ENCODE measurements at places on chromosomes 11 and 22.

- DNase-seq: no peak
Measured at GRCh38 chr11:24609192-24610119, 112.6 kb downstream of the LUZP2 start.

- no peak for DNase-seq
Measured at GRCh38 chr11:130064596-130064995, 5.1 kb upstream of the APLP2 start.

- no peak for DNase-seq
Measured at GRCh38 chr11:7655253-7656217, 17.8 kb downstream of the CYB5R2 start.

GRCh38 chr11:133867456-133867855 is 22.1 kb upstream of the SPATA19 start:
- no peak for DNase-seq

DNA sequence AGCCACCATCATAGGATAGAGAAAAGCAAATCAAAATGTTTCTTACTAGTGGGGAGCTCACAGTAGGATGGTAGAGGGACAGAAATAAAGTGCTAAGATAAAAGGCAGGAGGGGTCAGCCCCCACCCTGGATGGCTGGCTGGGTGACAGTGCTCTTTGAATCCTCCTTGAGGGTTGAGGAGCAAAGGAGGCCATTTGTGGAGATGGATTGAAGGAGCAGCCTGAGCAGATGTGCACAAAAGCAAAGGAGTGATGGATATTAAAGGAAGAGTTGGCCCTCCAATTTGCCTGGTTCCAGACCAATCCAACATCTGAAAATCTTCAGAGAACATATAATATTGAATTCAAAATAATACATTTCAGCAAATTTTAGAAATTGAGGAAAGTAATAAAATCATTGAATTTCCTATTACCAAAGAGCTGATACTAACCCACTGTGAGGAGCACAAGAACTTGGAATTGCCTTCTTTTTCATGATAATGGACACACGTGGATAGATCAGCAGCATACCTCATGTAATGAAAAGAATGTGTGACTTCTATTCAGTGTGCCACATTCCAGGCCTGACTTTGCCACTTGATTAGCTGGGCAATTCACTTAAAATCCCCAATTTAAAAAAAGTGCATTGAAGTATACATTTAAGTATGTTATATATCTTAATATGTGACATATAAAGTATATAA is 287.0 kb downstream of the FAT3 start:
- DNase-seq: no peak

- no peak for DNase-seq
Measured at GRCh38 chr22:40039482-40040115, 44.8 kb downstream of the FAM83F start.

DNA sequence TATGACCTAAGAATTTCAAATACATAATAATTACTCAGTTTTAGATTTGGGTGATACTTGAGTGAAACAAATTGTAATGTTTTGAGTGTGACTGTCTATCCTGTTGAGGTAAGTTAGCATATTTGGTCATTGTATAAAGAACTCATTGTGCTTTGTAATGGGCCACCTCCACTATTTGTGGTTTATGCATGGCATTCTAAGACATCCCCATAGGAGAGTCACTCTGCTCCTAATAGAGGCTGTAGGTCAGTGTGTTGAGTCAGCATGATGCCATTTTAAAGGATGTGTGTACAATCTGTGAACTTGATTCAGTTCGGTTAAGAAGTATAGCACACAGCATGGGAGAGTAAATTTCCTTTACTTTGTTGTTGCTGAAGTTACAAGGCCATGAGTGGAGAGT is 1112.4 kb downstream of the JRKL start:
- DNase-seq: no peak
